ENCODE measurements at places on chromosomes 12 and 14. TPM values are rescaled to one million over a fixed set of nuclear protein-coding genes. Genes with fewer than 3 reads are reported as not detected.

Gene ASCL1
- total RNA-seq, result not detected

Gene TSPAN8
- not detected for total RNA-seq

Gene MYRFL
- not detected for total RNA-seq

Gene NIN
- 33.0 TPM for total RNA-seq

Gene POTEG
- total RNA-seq, result not detected

Gene PPM1H
- total RNA-seq, result 0.49 TPM

Gene KRT6C
- total RNA-seq, result 0.19 TPM

Gene TAS2R30
- 2.1 TPM for total RNA-seq

Gene PTCSC3
- total RNA-seq, result not detected
